NCI-H1436 treated with DMSO at 0.1 percent for 48 hours (cell line): ENCODE measurements at places on chromosomes 1 and 21.

DNA sequence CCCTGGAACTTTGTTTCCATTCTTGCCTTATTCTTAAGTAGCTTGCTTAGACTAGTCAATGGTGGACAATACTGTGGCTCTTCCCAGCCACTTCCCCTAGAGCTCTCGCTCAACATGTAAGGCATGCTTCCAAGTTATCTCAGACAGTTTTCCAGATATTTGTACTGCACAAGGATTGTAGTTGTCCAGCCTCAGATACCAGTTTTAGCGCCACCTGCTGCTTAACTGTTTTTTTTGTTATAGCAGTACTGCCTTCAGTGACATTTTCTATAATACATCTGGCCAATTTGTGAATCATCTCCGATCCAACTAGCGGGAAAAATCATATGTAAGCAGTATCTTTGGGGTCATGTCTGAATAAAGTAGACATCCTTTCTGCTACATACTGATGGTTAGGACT, 346.7 kb upstream of the ADGRL4 start:
- no peak for DNase-seq

DNA sequence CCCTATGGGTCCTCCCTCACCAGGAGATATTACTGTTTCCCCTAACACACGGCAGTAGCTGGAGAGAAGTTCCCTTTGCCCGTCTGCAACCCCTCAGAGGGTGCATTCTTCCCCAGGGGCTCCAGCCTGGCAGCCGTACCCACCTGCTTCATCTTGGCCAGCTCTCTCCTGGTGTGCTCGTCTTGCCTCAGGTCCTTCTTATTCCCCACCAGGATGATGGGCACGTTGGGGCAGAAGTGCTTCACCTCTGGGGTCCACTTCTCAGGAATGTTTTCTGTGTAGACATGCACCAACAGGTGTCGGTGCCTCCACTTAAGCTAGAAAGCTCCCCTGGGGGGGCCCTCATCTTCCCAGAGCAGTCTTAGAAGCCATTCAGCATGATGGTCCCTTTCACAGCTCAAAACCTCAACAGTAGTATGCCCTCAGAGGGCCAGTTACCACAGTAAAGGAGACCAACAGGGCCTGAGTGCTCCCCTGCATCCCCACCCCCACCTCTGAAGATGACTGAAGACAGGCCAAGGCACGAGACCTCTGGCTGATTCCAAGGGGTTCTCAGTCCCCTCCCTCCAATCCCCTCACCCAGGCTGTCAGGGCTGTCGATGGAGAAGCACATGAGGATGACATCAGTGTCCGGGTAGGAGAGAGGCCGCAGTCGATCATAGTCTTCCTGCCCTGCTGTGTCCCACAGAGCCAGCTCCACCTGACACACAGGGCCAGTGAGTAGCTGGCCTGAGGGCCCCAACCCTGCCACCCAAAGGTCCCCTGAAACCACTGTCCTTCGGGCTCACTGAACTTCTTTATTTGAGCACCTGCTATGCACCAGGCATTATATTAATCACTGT, 4.3 kb downstream of the RHOC start:
- no peak for DNase-seq

DNA sequence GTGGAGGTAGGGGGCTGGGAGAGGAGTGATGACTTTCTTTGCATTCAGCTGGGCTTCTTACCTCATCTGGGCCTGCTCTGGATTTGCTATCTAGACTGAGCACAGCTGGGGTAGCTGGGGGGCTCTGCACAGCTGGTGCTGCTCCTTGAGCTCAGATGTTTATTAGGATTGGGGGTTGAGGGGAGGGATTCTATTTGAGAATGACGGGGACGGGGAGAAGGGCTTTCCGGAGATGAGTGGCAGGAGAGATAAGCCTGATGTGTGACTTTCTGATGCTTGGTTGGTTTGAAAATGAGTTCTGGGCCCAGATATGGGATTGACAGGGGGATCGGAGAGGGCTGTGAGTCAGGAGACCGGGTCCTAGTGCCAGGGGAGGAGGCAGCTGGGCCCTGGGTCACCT, 146.1 kb upstream of the CSF3R start:
- DNase-seq = no peak

- DNase-seq = no peak
Observed at GRCh38 chr1:82065916-82066315, 265.2 kb downstream of the ADGRL2 start.

- no peak for DNase-seq
Observed at GRCh38 chr21:37447288-37447936, 80.8 kb downstream of the DYRK1A start.

DNA sequence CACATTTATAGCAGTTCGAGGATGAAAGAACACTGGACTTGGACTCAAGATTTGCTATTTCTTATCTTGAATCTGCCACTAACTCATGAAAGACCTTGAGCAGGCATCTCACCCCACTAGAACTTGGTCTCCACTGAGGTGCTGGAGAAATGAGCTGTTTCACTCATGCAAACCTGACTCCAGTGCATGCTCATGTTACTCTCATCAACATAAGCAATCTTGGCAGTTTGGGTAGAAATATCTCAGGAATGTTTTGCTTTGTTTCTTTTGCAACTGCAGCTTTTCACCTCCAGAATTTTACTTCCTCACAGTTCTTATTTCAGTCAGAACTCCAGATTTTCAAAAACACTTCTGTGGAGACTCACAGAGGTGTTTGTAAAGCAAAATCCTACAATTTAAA, 46.2 kb upstream of the DAB1 start:
- DNase-seq = no peak

- DNase-seq = no peak
Observed at GRCh38 chr1:219020386-219020785, 153.3 kb upstream of the LYPLAL1 start.

DNA sequence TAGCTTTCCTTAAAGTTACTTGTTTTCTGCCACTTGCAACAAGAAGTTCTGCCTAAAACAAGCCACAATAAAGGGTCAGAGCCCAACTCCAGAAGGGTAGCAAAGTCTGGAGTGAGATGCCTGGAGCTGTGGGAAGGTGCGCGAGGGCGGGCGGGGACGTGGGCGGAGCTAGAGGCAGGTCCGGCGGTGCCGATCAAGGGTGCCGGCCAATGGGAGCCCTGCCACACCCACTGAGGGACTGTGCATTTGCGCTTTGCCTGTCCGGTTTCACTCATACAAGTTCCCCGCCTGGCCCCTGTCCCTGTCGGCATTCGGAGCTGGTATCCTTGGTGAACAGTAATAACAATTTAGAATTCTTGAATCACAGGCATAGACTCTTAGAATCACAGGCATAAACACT, 732.4 kb downstream of the MATN1 start:
- DNase-seq = no peak

DNA sequence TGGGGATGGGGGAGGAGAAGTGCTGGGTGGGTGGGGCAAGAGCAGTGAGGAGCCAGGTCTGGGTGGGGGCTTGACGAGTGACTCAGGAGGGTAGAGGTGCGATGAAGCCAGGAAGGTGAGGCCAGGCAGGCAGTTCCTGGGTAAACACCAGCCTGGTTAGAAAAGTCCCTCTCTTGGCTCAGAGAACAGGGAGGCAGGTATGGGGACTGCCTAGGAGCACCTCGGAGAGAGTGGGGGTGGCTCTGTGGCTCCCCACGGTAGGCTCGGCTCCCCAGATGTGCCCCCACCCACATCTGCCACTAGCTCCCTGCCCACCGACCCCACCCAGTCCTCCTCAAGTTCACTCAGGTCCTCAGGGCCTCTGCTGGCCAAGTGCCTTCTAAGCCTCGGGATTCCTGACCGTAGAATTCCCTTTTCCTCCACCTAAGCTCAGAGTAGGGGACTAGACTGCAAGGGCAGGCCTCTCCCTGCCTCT, 1.2 kb downstream of the HSPG2 start:
- DNase-seq = no peak

- DNase-seq = no peak
Observed at GRCh38 chr1:13901039-13901438, 201.1 kb downstream of the PRDM2 start.

DNA sequence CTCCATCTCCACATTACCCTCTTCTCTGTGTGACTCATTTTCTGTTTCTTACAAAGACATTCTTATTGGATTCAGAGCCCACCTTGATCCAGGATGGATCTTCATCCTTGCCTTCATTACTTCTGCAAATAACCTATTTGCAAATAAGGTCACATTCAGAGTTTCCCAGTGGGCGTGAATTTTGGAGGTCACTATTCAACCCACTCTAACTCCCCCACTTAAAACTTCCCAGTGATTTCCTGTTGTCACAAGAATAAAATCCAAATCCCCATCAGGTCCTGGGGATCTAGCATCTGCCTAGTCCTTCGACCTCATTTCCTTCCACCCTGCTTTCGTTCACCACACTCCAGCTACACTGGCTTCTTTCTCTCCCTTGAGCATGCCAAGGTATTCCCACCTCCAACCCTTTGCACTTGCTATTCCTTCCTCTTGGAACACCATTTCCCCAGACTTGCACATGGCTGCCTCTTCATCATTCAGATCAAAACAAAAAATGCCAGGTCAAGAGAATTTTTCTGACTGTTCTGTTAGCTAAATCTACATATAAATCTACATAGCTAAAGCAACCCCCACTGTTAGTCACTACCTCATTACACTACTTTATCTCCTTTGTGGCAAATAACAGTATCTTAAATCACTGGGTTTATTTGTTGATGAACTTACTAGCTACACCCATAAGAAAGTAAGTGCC, 187.2 kb downstream of the TOMM20 start:
- DNase-seq = no peak

DNA sequence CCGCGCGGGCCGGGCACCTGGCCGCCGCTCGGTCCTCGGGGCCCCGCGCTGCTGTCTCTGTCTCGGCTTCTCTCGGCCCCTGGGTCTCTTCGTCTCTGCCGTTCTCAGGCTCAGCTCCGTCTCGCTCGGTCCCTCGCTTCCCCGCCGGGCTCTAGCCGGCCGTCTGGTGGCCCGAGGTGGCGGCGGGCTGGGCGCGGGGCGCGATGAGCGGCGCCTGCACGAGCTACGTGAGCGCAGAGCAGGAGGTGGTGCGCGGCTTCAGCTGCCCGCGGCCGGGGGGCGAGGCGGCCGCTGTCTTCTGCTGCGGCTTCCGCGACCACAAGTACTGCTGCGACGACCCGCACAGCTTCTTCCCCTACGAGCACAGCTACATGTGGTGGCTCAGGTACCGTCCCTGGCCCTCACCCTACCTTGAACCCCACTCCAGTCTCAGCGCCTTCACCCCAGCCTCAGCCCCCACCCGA, 355 bp downstream of the SHISAL2A start:
- no peak for DNase-seq

DNA sequence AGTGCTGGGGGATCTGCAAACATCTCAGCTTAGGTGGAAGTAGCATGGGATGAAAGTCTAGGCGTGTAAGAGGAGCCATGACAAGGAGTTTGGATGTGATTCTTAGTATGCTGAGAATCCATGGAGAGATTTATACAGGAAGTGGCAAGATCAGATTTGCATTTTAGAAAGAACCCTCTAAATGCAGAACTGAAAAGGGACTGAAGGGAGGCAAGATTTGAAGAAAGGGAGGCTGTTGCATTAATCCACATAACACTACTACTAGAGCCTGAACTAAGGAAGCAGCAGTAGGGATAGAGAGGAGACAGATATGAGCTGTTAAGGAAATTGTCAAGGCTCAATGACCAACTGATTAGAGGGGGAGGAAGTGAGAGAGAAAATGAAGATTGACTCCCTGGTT, 9.8 kb downstream of the C1orf74 start:
- DNase-seq = no peak

- DNase-seq = no peak
Observed at GRCh38 chr1:203158960-203159665, 16.5 kb downstream of the MYBPH start.

DNA sequence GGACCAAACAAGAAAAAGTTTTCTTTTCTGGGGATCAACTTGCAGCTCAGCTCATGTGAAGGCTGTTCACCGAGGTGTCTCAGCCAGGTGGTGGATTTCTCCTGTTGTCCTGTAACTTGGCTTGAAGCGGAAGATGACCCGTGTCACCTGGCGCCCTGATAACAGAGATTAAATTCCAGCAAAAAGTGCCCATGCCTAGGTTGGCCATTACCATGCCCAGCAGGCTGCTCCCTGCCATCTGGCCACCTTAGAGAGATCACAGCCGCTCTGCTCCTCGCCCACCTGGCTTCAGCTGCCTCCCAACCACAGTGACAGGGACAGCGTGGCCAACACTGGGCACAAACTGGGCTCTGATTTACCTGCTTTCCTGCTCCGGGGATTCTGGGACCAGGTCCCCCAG, 149.5 kb downstream of the ZBTB18 start:
- no peak for DNase-seq

DNA sequence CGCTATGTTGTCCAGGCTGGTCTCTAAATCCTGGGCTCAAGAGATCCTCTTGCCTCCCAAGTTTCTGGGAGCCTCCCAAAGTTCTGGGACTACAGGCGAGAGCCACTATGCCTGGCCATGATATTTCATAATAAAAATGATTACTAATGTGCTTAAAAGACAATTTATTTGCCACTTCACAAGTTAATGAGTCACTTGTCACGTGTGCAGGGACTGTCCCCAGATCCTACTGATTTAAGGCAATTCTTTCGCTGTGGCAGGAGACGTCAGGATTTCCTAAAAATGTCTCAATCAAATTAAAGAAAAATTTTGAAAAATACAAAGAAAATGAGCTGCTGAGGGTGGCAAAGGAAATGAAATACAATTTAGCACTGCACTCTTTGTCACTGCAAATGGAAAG, 43.5 kb downstream of the B3GALNT2 start:
- no peak for DNase-seq

GRCh38 chr1:198275597-198275996, 118.8 kb downstream of the NEK7 start:
- DNase-seq = no peak

GRCh38 chr1:19199329-19199968, 10.6 kb downstream of the UBR4 start:
- no peak for DNase-seq

GRCh38 chr1:236345728-236346127, 48.4 kb upstream of the EDARADD start:
- DNase-seq = no peak

DNA sequence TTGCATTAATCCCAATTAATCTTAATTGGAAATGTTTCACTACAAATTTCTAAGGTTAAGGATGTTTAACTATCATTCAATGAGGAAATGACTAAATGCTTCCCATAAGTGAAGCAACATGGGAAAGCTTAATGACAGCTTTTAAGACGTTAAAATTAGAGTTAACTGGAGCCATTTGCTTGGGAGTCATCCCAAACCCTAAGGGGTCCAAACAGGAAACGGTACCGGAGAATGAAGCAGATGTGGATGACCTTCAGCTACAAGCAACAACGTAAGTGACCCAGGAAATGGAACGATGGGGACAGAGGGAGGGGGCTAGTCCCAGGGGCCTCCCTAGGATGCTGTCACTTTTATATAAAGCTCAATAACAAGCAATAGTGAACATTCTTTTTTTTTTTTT, 62.2 kb downstream of the CAPZB start:
- no peak for DNase-seq

- no peak for DNase-seq
Observed at GRCh38 chr1:222653178-222653827, 35.4 kb downstream of the MIA3 start.
